ENCODE measurements at places on chromosomes 3 and 15. TPM values are rescaled to one million over a fixed set of nuclear protein-coding genes. Genes with fewer than 3 reads are reported as not detected.
A peak's percentile ranks its signal among the peaks of the same experiment; 100 is the strongest.

PLA2G4E gene
- not detected for total RNA-seq

LHFPL4 gene
- total RNA-seq, result 0.66 TPM

PLSCR2 gene
- not detected for total RNA-seq

MEGF11 gene
- not detected for total RNA-seq

CDHR4 gene
- total RNA-seq, result not detected

TOPAZ1 gene
- not detected for total RNA-seq

BLM gene
- 1.3 TPM for total RNA-seq

GRCh38 chr3:29331456-29332194 lies 50.8 kb downstream of the RBMS3 start:
- DNase-seq, result no peak
- H3K4me3 ChIP-seq, result no peak overlapping the region
- no peaks in the 10 kb centered on the region for H3K4me1 ChIP-seq
- H3K36me3 ChIP-seq, result no peaks in the 10 kb centered on the region

EPHB1 gene
- not detected for total RNA-seq

DNA sequence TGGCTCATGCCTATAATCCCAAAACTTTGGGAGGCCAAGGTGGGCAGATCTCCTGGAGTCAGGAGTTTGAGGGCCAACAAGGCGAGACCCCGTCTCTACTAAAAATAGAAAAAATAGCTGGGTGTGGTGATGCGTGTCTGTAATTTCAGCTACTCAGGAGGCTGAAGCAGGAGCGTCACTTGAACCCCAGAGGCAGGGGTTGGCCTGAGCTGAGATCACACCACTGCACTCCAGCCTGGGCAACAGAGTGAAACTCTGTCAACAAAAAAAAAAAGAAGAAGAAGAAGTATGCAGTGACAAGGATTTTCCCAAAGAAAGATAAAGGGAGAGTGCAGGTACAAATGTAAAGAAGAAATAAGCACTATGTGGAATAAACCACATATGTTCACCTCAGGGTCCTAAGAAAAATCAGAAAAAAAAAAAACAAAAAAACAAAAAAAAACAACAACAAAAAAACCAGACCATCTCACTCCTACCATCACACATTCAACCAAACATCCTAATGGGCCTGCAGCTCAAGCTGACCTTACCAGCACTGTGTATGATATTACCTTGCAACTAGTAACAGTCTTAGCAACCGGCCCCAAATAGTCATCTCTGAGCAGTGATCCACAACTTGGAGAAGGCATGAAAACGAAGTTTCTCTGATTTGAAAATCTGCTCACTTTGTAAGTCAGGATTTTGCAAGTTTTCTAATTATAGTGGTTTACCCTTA lies 296.7 kb upstream of the PROK2 start:
- no peaks in the 10 kb centered on the region for H3K36me3 ChIP-seq
- no peak overlapping the region for H3K4me3 ChIP-seq
- H3K27me3 ChIP-seq, result no peaks in the 10 kb centered on the region
- no peak for DNase-seq

GP9 gene
- total RNA-seq, result not detected

GRCh38 chr3:134597390-134597970 lies 53.3 kb downstream of the KY start:
- no peak for DNase-seq
- no peaks in the 10 kb centered on the region for H3K36me3 ChIP-seq
- H3K27ac ChIP-seq, result no peak overlapping the region

ADAMTS17 gene
- 24.6 TPM for total RNA-seq

PDZRN3 gene
- total RNA-seq, result 41.9 TPM

- H3K27me3 ChIP-seq, result no peaks in the 10 kb centered on the region
- no peak overlapping the region for H3K4me3 ChIP-seq
- H3K4me1 ChIP-seq, result no peaks in the 10 kb centered on the region
- no peak for DNase-seq
- no peaks in the 10 kb centered on the region for H3K36me3 ChIP-seq
Observed at GRCh38 chr3:24965706-24966385, 462.2 kb upstream of the RARB start.

GOLGA8O gene
- not detected for total RNA-seq

GRCh38 chr15:99507504-99508310 lies 58.1 kb upstream of the MEF2A start:
- H3K4me1 ChIP-seq, result peaks cover 10% of the 10 kb centered on the region
- no peaks in the 10 kb centered on the region for H3K36me3 ChIP-seq
- peak; percentile 26 for DNase-seq
- no peak overlapping the region for H3K4me3 ChIP-seq
- H3K27me3 ChIP-seq, result no peaks in the 10 kb centered on the region
- no peak overlapping the region for H3K27ac ChIP-seq

- peaks cover 4% of the 10 kb centered on the region for H3K4me1 ChIP-seq
- H3K27me3 ChIP-seq, result no peaks in the 10 kb centered on the region
- H3K4me3 ChIP-seq, result no peak overlapping the region
- no peak overlapping the region for H3K27ac ChIP-seq
- no peak for DNase-seq
Observed at GRCh38 chr3:195044411-195044810, 226.5 kb downstream of the XXYLT1 start.

FANCD2OS gene
- not detected for total RNA-seq

NOX5 gene
- total RNA-seq, result not detected

DNA sequence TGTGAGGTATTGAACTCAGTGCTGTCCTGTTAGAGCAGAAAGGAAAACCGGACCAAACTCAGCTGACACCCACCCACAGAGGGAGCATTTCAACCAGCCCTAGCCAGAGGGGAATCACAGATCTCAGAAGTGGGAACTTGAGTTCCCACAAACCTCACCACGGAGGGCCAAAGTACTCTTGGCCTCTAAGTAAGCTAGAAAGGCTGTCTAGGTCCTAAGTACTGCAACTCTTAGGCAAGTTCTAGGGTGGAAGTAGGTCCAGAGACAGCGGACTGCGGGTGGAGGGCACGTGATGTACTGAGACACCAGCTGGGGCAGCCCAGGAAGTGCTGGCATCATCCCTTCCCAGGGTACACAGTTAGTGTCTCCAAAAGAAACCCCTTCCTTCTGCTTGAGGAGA lies 34.1 kb downstream of the EOMES start:
- no peak overlapping the region for H3K27ac ChIP-seq
- no peaks in the 10 kb centered on the region for H3K4me1 ChIP-seq
- DNase-seq, result no peak

- DNase-seq, result peak; percentile 5
- H3K27me3 ChIP-seq, result no peaks in the 10 kb centered on the region
- H3K36me3 ChIP-seq, result no peaks in the 10 kb centered on the region
- H3K27ac ChIP-seq, result no peak overlapping the region
- no peaks in the 10 kb centered on the region for H3K4me1 ChIP-seq
Observed at GRCh38 chr3:47225310-47225906, 57.2 kb downstream of the KIF9 start.

DNA sequence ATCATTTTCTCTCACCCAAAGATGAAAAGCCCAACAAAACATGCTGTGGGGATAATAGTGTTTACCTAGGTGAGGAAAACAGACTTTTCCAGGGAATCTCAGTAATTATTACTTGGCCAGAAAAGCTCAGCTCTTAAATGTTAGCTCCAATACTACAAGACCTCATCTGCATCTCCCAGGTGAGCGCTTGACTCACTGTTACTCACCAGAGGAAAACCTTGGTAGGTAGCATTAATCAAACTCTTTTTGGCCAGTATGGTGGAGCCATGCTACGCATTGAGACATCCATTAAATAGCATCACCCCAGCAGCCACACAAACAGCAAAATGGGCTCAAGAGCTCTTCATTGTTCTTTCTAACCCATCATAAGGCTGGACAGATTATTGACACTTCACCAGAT lies 99.0 kb downstream of the TIGIT start:
- H3K4me1 ChIP-seq, result no peaks in the 10 kb centered on the region
- no peaks in the 10 kb centered on the region for H3K36me3 ChIP-seq
- H3K4me3 ChIP-seq, result no peak overlapping the region
- H3K27ac ChIP-seq, result no peak overlapping the region
- DNase-seq, result no peak
- no peaks in the 10 kb centered on the region for H3K27me3 ChIP-seq

PAQR9 gene
- 0.26 TPM for total RNA-seq

GRCh38 chr3:185552358-185552877 lies at the start of gene LIPH:
LIPH (minus strand) TSS chr3:185552588; CDS start chr3:185552471, 117 bp downstream.
- peak within 1 kb of the TSS; percentile 66 for H3K27ac ChIP-seq
- H3K36me3 ChIP-seq, result no peaks in the 10 kb centered on the region
- DNase-seq, result peak; percentile 52
- no peak within 1 kb of the TSS for H3K4me3 ChIP-seq
- H3K4me1 ChIP-seq, result peaks cover 24% of the 10 kb centered on the region
- H3K27me3 ChIP-seq, result no peaks in the 10 kb centered on the region

CD200R1L gene
- not detected for total RNA-seq

DNA sequence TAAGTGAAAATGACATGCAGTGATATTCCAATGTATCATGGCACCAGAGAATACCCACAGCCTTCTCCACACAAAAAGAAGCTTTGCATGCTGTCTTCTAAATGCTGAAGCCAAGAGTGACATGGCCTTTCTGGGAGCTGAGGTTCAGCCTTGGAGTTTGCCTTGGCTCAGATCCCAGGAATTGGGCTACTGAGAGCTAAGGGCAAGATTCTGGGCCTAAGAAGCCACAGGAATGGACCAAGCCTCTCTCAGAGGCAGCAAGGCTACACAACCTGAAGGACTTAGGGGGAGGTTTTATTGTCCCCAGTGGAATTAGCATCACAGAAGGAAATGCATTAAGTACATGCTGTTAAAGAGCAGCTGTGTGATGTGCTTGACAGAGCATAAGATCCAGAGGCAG lies 1078.5 kb downstream of the TUSC7 start:
- H3K4me3 ChIP-seq, result no peak overlapping the region
- H3K36me3 ChIP-seq, result no peaks in the 10 kb centered on the region
- H3K27me3 ChIP-seq, result no peaks in the 10 kb centered on the region

PIGBOS1 gene
- 11.2 TPM for total RNA-seq

- no peaks in the 10 kb centered on the region for H3K36me3 ChIP-seq
- DNase-seq, result no peak
- H3K27me3 ChIP-seq, result no peaks in the 10 kb centered on the region
- H3K4me1 ChIP-seq, result no peaks in the 10 kb centered on the region
- H3K4me3 ChIP-seq, result no peak overlapping the region
Observed at GRCh38 chr3:33758281-33758680, 40.1 kb upstream of the PDCD6IP start.

DNA sequence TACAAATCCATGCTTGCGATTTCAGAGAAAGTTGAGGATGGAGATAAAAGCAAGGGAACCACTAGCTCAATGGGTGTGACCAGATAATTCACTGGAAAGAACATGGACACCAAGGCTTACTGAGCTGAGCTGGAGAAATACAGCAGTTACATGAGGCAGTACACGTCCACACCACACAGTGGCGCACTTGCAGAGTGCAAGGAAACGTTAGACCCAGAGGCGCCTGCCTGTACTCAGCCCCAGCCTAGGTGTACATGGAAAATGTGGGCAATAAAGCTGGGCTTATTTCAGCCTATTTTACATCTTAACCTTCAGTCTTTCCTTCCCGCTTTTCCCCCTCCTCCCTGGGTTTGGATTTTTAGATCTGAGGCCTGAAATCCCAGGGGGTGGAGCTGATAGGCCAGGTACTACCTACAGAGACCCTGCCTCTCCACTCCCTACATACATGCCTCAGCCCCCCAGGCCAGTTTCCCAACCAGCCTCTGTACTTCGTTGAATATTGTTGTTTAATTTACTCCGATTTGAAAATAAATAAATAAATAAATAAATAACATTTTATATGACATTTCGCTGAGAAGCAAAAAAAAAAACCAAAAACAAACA lies 60.1 kb downstream of the PCOLCE2 start:
- H3K4me1 ChIP-seq, result no peaks in the 10 kb centered on the region
- no peak overlapping the region for H3K27ac ChIP-seq
- no peak overlapping the region for H3K4me3 ChIP-seq
- no peaks in the 10 kb centered on the region for H3K36me3 ChIP-seq
- peak; percentile 85 for DNase-seq

TADA3 gene
- total RNA-seq, result 37.4 TPM

- no peaks in the 10 kb centered on the region for H3K36me3 ChIP-seq
- no peaks in the 10 kb centered on the region for H3K4me1 ChIP-seq
- no peaks in the 10 kb centered on the region for H3K27me3 ChIP-seq
Observed at GRCh38 chr15:35000511-35000910, 12.4 kb upstream of the ZNF770 start.

DNA sequence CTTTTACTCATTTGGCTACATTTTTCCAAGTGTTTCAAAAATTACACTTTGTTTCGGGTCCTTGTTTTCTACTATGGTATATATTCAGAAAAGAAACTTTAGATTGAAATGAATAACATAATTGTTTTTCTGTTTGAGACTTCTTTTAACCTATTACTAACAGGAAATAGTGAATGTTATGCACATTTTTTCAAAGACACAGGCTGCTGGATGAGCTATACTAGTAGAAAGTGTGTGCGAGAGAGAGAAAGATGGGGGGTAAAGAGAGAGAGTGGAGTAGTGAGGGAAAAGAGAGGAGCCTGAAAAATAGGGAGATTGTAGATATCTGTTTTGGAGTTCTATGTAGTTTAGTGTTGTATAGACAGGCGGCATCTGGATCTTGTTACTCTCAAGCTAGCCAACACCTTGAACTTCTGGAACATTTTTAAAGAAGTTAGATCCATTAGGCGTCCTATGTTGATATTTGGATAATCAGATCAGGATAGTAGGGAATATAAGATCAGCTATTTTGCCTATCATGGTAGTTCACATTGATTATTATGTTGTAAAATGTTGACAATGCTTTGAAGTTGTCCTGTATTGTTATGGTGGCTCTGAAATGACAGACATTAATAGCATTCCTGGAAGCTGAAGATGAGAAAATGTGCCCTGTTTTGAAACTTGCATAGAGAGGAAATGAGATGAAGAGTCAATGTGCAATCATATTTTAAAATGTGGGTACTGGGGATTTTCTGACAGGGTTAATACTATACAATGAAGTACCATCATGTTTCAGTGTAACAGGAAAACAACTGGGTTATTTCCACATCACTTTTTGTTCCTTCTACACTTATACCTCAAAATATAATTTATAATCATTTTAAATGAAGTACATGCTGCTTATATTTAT lies 2.6 kb downstream of the RBMS3 start:
- H3K27ac ChIP-seq, result peak overlapping the region; percentile 57
- peaks cover 8% of the 10 kb centered on the region for H3K4me1 ChIP-seq
- no peak for DNase-seq
- H3K36me3 ChIP-seq, result no peaks in the 10 kb centered on the region

GRCh38 chr3:122392868-122393844 lies 9.2 kb downstream of the FAM162A start:
- no peak overlapping the region for H3K4me3 ChIP-seq
- no peaks in the 10 kb centered on the region for H3K36me3 ChIP-seq
- H3K4me1 ChIP-seq, result peaks cover 65% of the 10 kb centered on the region

DNA sequence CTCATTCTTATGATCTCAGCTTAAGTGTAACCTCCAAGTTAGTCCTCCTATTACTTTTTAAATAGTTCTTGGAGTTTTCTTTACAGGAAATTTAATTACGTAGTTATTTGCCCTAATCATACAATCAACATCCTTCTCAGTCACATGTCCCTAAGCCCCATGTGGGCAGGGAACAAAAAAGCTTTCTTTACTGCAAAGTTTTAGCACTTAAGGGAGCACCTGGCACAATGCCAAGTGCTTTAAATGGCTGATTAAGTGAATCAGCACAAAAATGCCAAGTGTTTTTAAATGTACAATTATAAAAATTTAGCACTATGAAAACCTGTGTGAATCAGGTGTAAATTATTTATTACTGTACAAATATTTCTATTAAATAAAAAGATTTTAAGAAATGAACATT lies 445.3 kb downstream of the C3orf38 start:
- H3K36me3 ChIP-seq, result no peaks in the 10 kb centered on the region
- H3K4me1 ChIP-seq, result no peaks in the 10 kb centered on the region
- H3K27me3 ChIP-seq, result no peaks in the 10 kb centered on the region
- H3K27ac ChIP-seq, result no peak overlapping the region
- H3K4me3 ChIP-seq, result no peak overlapping the region

- H3K27ac ChIP-seq, result peak overlapping the region; percentile 82
- H3K27me3 ChIP-seq, result no peaks in the 10 kb centered on the region
- H3K4me3 ChIP-seq, result peak overlapping the region; percentile 68
- H3K36me3 ChIP-seq, result no peaks in the 10 kb centered on the region
- peak; percentile 12 for DNase-seq
Observed at GRCh38 chr15:82750831-82751180, 41.1 kb upstream of the AP3B2 start.

All from body of pancreas (tissue), 4 donors.